ENCODE measurements at places on chromosomes 12 and 14.

DNA sequence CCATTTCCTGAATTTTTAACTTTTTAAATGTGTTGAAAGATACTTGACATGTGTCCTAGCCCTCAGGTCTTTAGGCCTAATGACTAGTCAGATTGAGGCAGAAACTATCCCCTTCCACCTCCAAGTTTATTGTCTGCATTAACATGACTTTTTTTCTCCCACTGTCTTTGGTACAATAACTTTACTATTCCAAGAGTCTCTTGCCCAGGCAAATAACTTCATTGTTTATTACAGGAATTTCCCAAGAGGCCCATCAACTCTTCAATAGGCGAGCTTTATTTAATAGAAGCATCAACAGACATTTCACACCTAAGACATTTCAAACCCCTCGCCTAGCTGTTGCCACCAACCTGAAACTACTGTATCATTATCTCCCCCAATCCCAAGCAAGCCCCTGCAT, 10.7 kb downstream of the NFKBIA start:
- DNase-seq: no peak

- no peak for DNase-seq
Observed at GRCh38 chr14:63286071-63286470, 32.7 kb downstream of the GPHB5 start.

DNA sequence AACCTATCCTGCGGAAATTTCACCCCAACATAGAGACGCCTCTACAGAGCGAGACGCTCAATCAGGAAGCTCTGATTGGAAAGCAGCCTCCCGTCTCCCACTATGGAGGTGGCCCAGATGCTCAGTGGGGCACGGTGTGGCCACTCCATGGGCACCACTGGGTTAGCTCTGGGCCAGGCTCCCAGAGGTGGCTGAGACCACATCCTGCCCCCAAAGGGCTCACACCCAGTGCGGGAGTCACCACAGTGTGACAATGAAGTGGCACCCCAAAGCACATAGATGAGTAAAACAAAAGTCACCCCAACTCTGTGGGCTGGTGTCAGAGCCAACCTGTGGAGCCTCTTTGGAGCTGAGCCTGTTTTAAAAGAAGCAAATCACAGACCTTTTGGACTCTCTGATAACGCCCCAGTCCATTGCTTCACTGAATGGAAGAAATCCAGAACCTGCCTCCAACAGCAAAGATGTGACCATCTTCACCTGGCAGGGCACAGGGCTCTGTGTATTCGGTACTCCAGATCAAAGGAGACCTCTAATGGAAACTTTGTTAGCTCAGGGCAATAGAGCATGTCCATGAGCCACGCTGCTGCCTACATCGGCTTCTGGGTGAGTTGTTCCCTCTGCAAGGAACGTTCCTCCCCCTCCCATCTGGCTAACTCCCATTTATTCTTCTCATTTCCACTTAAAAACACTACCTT, 19.6 kb downstream of the CLMN start:
- DNase-seq: no peak

- DNase-seq: no peak
Observed at GRCh38 chr12:120067084-120067869, 49.3 kb downstream of the RAB35 start.

GRCh38 chr12:11026118-11026517, 3.7 kb upstream of the TAS2R19 start:
- no peak for DNase-seq

DNA sequence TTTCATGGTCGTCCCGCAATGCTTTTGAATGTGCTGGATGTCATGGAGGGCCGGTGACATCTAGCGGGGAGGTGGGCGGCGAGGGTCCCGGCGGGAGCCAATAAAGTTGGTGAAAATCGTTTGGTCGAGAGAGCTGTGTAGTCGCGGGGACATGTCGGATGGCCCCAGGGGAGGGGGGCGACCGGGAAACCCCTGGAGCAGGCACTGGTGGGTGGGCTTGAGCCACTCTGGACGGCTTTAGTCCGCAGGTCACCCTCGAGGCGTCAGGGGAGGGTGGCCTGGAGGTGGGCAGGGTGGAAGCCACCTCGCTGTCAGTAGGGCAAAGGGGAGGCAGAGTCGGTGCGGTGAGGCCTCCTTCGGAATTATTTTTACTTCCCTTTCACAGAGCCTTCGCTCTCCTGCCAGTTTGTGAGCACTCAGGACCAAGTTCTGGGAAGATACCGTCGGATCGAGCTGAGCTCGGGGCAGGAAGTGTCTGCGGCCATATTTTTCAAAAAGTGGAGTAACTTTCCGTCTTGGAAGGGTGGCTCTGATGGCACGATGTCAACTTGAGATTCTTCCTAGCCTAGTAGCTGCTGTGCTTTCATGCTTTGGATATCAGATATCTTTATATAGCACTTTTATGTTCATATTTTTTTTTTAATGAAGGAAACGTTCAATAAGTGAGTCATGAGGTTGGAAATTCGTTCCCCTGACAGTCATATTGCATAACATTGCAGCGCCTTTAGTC, 28.2 kb downstream of the WBP11 start:
- DNase-seq: peak; percentile 54

DNA sequence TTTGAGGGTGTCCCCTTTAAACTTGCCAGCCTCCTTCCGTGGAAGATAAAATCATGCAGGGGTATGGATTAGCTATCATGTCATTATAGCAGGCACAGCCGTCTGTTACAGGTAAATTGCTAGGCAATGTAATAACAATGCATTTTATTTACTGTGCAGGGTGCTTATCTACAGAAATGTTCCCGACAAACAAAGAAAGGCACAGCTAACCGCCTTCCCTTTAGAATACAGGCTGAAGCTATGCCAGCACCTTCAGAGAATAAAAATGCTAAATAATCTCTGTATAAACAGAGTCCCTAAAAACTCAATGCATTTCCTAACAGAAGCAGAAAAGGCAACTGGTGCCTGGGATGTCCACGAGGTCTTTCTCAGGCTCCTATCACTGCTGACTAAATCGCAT, 239.2 kb downstream of the SPTSSA start:
- no peak for DNase-seq

DNA sequence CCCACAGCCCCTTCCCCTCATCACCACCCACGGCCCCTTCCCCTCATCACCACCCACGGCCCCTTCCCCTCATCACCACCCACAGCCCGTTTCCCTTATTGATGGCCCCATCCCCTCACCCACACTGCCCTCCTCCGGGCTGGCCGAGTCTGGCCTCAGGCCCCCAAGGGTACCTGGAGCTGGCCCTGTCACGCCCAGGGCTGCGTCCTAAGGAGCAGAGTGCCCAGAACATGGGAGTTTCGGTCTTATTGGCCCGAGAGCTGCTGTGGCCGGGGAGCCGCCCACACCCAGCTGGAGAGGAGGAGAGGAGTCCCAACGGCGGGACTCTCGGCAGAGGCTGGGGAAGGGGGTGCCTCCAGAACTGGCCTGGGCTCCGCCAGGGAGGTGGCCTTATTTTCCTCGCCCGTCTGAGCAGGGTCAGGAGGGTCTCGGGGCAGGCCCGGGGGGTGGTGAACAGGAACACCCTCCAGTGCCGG, 182.3 kb downstream of the KIF26A start:
- no peak for DNase-seq

DNA sequence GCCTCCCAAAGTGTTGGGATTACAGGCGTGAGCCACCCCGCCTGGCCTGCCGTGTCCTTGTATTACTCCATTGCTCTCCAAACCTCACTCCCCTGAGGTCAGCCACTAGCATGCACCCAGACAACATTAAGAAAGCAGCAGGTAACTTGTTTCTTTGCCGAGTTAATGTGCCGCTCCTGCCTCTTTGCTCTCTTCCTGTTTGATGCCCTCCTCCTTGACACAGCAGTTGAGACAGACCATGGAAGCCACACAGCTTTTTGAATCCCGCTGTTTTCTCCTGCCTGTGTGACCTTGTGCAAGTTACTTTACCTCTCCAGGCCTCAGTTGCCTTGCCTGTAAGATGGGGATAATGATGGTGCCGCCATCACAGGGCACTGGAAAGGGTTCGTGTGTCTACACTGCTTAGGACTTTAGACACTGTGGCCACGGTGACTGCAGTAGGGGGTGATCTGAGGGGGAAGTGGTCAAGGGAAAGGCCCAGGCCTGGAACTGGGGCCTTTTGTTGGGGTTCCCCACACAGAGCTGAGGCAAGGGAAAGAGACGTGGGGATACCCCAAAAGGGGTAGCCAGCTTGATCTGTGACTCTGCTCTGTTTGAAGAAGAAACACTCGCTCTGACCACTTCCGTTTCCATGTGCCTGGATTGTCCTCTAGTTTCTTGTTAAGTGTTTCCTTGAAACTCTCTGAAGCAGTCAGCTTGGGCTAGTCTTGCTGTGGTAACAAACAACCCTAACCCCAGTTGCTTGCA, 69.3 kb downstream of the RIN3 start:
- DNase-seq: no peak

- no peak for DNase-seq
Observed at GRCh38 chr12:53989227-53990113, 4.5 kb downstream of the HOXC10 start.

DNA sequence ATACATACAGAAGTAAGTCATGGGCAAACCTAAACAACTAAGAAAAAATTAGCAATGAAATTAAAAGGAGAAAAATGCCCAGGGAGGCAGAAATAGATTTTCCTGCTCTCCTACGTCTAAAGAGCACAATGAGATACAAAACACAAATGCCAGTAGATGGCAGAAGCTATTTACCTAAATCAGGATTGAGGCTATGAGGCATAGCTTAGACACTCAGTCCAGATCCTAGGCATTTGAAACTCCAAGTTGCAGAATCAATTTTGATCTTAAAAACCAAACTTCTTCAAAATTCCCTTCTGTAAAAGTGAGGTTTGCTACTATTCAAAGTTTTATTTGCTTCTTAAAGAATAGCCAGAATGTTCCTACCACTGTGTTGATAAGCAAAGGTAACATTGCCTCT, 368.6 kb downstream of the DAD1 start:
- DNase-seq: no peak

- DNase-seq: no peak
Observed at GRCh38 chr14:79356040-79356439, 855.3 kb downstream of the DIO2 start.

- no peak for DNase-seq
Observed at GRCh38 chr14:91204657-91205056, 39.8 kb downstream of the GPR68 start.

GRCh38 chr14:92553438-92553837, 39.9 kb downstream of the RIN3 start:
- no peak for DNase-seq

DNA sequence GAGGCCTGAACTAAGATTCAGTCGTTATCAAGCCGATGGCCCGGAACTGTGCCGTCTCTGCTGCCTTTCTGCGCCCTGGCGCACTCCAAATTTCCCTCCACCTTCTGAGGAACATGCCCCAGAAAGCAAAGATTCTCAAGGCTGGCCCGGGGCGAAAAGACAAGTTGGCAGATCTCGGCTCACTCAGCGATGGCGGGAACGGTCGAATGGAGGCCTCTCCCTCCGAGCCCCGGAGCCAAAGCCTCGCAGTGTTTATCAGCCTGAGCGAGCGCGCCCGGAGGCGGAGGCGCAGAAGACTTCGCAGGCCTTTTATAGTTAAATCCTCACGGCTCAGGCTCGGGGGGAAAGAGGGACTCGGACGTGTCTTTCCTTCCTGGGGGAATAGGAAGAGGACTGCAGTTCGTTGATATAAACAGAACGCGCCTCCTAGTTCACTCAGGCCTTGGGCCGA, 5.6 kb downstream of the TBX5 start:
- no peak for DNase-seq

- peak; percentile 75 for DNase-seq
Observed at GRCh38 chr12:26124446-26125399, at the start of gene BHLHE41. Gene BHLHE41, minus strand, starts transcription at chr12:26125037. Its CDS starts 258 bp downstream, at chr12:26124779.

- DNase-seq: no peak
Observed at GRCh38 chr12:2957816-2958431, 1.3 kb upstream of the TEAD4 start.

DNA sequence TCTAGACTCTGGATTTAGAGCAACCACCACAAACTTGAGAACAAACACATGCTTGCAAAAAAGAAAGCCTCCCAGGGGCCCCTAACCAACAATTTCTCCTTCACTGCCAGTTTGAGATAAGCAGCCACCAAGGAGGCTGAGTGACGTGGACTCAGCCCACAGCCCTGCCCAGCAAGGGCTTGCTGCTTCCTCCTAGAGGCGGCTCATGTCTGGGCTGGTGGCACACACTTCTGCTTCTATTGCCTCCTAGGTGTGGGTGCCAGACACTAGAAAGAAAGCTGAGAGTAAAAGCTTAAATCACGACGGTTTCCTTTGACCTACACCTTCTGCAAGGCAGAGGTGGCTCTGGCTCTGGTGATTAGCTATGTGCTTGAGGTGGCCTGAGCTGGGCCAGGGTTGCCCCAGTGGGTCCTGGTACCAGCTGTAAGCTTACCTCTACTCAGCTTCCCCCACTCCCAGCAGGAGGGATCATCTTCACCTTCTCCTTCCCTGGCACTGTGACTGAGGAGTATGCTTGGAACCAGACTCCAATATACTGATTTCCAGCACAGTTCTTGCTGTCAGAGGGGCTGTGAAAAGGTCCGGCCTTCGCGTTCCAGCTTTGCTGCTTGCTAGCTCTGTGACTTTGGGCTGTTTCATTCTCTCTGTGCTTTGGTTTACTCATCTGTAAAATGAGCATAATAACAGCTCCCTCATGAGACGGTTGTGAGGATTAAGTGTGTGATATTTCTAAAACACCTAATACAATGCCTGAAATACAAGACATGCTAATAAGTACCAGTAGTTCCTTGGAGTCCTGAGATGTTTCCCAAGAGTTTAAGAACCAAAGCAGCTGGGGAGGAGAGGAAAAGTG, 89.7 kb upstream of the PARP11 start:
- no peak for DNase-seq

- no peak for DNase-seq
Observed at GRCh38 chr12:88400302-88400701, 180.0 kb downstream of the KITLG start.

- DNase-seq: peak; percentile 17
Observed at GRCh38 chr14:55412676-55413075, 1.0 kb upstream of the ATG14 start.

GRCh38 chr14:68215629-68216028, 396.1 kb downstream of the RAD51B start:
- no peak for DNase-seq

GRCh38 chr14:92447416-92448197, 66.0 kb upstream of the RIN3 start:
- DNase-seq: no peak

- DNase-seq: no peak
Observed at GRCh38 chr12:111868676-111869588, 26.9 kb downstream of the MAPKAPK5 start.

GRCh38 chr12:95593266-95593871, 42.1 kb upstream of the USP44 start:
- DNase-seq: no peak

DNA sequence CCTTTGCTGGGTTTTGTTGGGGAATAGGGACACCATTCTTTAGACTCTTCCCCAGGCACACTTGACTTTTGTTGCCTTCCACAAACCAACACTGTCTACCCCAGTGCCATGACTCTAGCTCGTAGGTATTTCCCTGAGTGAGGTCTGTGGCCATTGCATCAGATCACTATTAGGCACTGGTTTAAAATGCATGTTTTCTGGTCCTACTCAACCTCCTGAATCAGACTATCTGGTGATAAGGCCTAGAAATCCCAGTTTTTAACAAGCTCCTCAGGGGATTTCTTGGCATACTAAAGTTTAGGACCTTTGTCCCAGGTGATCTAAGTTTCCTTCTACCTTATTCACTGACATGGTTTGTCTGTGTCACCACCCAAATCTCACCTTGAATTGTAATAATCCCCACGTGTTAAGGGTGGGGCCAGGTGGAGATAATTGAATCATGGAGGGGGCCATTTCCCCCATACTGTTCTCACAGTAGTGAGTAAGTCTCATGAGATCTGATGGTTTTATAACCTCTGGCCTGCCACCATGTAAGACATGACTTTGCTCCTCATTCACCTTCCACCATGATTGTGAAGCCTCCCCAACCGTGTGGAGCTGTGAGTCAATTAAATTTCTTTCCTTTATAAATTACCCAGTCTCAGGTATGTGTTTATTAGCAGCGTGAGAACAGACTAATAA, 87.8 kb upstream of the PSMC1 start:
- no peak for DNase-seq

Data from Caki2 (cell line).